HFFc6 (cell line): ENCODE measurements at places on chromosomes 12 and 14. TPM values are rescaled to one million over a fixed set of nuclear protein-coding genes. Genes with fewer than 3 reads are reported as not detected.

GRCh38 chr12:16335838-16336237, 11.6 kb upstream of the MGST1 start:
- DNase-seq = no peak

RBM19 gene
- 27.0 to 29.1 TPM (median 27.8 TPM) in 3 replicates for total RNA-seq

GRCh38 chr14:54310151-54310850, 86.5 kb upstream of the CDKN3 start:
- DNase-seq = no peak

DNA sequence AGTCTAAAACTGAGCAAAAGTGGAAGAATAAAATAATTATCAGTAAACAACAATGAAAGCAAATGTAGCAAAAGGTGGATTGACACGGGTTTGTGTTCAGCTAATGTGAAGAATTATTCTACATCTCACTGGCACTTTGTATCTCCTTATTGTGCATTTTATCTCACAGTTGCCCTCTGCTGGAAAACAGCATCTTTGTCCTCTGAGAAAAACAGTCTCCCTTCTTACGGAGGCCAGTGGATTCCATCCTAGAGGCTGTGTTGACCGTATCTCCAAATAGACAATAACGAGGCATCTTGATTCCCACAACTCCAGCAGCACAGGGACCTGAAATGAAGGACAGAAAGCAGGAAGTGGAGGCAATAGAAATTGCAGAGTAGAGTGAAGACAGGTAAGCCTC, 51.3 kb upstream of the PLBD1 start:
- DNase-seq = no peak

GRCh38 chr12:131827961-131828534, at the start of gene MMP17:
Gene MMP17, plus strand, starts transcription at chr12:131828393. Its CDS starts 102 bp downstream, at chr12:131828495.
- no peak for DNase-seq

DNA sequence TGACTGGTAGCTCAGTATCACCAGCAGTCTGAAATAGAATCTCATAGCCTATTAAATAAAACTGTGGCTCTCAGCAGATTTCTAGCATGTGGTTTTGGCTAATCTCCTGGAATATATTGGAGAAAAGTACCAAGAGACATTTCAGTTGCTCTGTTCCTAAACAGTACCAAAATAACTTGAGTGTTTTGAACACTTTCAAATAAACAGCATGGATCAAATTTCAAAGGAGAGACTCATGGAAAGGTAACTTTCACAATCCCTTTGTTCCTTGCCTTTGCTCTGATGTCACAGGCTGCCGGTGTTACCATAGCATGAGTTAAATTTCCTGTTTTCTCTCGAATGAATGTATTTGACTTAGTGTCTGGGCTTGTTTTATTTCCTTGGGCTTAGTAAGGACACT, 3.4 kb downstream of the ARG2 start:
- no peak for DNase-seq

- DNase-seq = no peak
Observed at GRCh38 chr14:80981156-80981555, 25.7 kb downstream of the TSHR start.

GRCh38 chr12:82930301-82930700, 243.6 kb downstream of the TMTC2 start:
- DNase-seq = no peak

DPF3 gene
- total RNA-seq = 4.7 to 6.1 TPM (median 5.5 TPM) in 3 replicates

DNA sequence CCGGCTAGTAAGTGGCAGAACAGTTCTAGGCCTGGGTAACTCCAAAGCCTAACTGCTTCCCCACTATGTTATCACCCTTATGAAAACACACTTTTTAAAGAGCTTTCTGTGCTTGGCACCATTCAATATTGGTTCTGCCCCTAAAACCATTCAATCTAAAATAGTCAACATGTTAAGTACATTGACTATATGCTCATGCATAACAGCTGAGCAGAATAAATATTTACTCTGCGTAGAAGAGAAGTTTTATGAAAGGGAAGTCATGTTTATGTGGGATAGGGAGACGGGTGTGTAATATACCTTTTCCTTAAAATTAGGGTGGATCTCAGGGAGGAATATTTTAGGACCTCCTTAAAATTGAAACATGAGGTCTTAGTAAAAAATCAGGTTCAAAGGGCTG, 80.5 kb downstream of the SAMD4A start:
- DNase-seq = no peak

- DNase-seq = no peak
Observed at GRCh38 chr12:40153432-40153831, 47.6 kb upstream of the SLC2A13 start.

DNA sequence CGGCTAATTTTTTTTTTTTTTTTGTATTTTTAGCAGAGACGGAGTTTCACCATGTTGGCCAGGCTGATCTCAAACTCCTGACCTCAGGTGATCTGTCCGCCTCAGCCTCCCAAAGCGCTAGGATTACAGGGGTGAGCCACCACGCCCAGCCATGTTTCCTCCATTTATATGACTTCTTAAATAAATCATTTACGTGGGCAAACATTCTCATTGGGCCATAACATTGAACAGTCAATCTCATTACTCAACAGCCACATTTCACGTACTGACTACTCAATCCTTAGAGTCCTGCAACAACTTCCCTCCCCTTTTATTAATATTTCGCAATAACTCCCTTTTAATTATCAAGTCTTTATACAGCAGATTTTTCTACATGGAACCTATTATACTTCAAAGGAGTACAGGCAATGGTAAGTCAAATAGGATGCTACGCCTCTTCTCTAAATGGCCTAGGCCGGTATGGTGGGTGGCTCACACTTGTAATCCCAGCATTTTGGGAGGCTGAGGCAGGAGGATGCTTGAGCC, 7.4 kb upstream of the CSRNP2 start:
- no peak for DNase-seq

SERPINA1 gene
- total RNA-seq = not detected in 3 replicates

DNA sequence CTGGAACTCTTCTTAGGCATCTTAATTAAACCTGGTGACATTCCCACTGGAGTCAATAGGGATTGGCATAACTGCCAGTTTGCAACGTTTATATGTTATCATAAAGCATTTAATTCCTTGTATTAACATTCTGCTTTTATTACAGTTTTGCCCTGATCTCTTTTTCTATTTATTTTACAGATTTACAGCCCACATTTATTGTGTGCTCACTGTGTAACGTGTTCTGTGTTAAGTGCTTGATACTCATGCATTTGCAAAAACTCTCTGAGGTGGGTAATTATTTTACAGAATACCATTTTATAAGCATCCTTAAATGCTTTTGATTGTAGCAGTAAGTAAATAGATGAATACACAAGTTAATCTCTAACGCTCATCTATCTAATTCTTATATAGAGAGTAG, 341.5 kb upstream of the FAR2 start:
- no peak for DNase-seq

DNA sequence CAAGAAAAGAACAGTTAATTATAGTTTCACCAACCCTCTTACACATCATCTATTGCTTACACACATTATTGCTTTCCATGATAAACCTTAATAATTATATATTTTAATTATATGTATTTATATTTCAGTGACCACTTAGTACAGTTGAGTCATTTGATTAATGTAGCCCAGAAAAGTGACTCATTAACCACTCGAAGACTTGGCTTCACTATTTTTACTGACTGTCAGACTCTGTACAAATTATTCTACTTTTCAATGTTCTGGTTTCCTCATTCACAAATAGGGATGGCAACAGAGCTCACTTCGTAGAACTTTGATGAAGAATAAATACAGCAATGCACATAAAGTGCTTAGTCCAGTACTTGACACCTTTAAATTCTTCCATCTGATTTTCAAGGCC, 98.3 kb downstream of the CFAP54 start:
- DNase-seq = peak; percentile 26

- no peak for DNase-seq
Observed at GRCh38 chr12:12705838-12706520, 10.0 kb upstream of the GPR19 start.

GRCh38 chr12:68491204-68491960, 119.3 kb upstream of the RAP1B start:
- no peak for DNase-seq

GRCh38 chr12:30835216-30835615, 80.5 kb upstream of the CAPRIN2 start:
- DNase-seq = no peak

GRCh38 chr12:1848745-1849144, 28.4 kb downstream of the LRTM2 start:
- no peak for DNase-seq

LALBA gene
- not detected in 3 replicates for total RNA-seq

DNA sequence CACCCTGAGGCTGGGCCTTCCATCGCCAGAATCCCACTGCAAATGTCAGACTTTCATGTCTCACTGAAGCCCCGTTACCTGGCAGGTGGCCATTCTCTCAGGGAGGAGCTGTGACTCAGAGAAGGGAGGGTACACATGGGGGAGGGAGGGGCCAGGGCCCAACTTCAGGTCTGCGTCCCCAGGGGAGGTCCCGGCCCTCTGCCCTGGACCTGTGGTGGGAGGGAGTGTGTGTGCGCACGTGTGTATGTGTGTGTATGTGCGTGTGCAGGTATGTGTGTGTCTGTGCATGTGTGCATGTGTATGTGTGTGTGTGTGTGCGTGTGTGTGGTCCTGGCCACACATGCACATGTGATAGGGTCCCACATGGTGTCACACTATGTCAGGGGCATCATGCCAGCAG, 50.9 kb downstream of the MVK start:
- DNase-seq = no peak

DNA sequence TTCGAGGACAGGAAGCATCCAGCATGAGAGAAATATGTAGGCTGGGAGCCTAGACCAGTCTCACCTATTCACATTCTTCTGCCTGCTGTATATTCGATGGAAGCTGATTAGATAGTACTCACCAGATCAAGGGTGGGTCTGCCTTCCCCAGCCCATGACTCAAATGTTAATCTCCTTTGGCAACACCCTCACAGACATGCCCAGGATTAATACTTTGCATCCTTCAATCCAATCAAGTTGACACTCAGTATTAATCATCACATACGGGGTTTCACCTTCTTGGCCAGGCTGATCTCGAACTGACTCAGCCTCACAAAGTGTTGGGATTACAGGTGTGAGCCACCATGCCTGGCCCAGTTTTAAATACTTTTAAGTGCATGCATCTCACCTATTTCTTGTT, 30.5 kb upstream of the SLC10A1 start:
- DNase-seq = no peak

DNA sequence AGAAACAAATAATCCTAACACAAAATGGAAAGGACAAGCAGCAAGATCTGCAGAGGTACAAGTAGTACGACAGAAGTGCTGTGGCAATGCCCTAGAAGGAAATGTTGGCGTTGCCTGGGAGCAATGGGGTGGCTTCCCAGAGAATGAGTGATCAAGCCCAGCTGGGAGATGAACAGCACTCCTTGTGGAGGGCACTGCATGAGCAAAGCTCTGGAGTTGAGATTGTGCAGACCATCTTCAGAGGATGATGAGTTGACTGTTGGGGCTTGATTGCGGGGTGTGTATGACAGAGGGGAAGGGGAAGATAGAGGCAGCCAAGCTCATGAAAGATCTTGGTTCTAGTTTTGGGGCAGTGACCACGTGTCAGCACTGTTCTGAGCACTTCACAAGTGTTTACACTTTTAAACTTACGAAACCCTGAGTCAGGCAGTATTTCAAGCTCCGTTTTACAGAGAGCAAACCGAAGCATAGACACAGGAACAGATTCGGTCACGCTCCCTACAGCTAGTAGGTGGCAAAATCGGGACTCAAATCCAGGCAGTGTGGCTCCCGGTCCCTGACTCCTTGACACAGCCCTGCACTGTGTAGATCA, 127.2 kb upstream of the LHX5 start:
- DNase-seq = no peak

DNA sequence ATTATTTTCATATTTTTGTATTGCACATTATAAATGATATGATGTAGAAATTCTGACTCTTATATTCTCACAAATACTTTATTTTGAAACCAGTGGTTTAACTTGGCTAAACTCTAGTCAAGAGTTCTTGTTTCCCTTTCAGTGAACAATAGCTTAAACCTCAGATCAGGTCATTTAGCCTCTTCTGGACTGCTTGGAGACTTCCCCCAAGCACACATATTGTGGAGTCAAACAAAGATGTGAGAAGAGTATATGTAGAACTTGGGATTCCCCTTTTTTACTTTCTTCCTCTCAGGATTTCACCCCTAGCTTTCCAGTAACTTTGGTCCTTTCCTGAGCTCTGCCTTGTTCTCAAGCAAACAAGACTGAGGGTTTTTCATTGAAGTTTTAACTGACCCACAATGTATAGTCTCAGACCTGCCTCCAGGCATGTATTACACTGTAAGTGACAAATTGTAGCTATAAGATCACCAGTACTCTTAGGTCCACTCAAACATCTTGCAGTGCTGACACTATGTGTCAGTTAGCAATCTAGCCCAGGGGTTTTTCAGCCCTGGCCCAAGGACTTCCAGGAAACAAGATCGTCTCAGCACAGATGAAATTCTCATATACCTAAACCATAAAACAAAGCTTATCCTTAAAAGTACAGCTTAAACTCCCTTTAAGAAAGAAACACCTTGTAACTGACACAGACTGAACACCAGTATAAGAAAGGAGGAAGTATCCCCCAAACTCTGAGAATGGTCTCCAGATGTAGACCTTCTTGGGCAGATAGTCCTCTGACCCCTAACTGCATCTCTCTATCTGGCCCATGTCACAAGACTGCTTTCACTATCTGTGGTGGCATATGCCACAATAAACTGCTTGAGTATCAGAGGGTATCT, 98.6 kb downstream of the SLC6A15 start:
- DNase-seq = no peak

DNA sequence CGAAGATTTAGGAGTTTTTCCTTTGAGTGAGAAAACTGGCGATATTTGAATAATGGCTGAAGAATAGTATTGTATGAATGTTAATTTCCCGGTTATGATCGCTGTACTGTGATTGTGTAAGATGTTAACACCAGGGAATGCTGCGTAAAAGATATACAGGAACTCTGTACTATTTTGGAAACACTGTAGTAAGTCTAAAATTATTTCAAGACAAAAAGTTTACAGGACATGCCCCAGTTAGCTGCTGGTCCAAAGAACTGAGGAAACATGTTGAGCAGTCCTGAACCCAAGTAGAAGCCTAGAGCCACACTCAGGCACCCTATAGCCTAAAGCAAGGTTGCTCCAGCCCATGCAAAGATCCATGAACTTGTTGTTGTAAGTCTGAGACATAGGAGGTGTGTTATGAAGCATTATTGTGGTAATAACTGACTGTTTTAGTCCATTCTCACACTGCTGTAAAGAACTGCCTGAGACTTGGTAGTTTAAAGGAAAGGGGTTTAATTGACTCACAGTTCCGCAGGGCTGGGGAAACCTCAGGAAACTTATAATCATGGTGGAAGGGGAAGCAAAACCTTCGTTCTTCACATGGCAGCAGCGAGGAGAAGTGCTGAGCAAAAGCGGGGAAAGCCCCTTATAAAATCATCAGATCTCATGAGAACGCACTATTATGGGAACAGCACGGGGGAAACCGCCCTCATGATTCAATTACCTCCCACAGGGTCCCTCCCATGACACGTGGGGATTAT, 99.8 kb upstream of the RESF1 start:
- DNase-seq = no peak

- no peak for DNase-seq
Observed at GRCh38 chr12:71876137-71876799, 36.7 kb downstream of the TBC1D15 start.

LRP1 gene
- 187 to 318 TPM (median 249 TPM) in 3 replicates for total RNA-seq
